Activated CD8-positive, alpha-beta memory T cell treated with anti-CD3 and anti-CD28 coated beads, Interleukin-2, amount 10 ng/mL, durations not matched to agents 7 days and 5 days (primary cell): ENCODE measurements at places on chromosomes 5 and 9.

GRCh38 chr5:78889369-78890140, 95.6 kb downstream of the ARSB start:
- DNase-seq = no peak
- H3K4me3 ChIP-seq = no peak overlapping the region
- peaks cover 27% of the 10 kb centered on the region for H3K27me3 ChIP-seq
- H3K36me3 ChIP-seq = peaks cover 6% of the 10 kb centered on the region
- H3K4me1 ChIP-seq = peaks cover 19% of the 10 kb centered on the region

DNA sequence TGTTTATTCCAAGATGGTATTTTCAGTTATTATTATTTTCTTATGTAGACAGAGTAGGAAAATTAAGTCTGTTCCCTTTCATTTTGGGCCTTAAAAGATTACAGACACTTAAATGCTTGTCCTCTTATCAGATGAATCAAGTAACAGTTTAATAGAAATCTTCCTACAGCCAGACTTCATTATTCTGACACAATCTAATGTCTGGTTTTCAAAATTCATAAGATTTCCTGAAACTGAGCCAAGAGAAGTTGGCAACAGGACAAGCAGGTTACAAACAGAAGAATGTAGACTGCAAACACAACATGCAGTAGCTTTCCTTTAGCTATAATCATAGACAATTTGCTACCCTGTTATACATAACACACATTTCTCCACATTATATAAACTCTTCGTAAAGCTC, 130.5 kb downstream of the FBXL17 start:
- no peak overlapping the region for H3K4me3 ChIP-seq
- no peak overlapping the region for H3K27ac ChIP-seq
- no peaks in the 10 kb centered on the region for H3K4me1 ChIP-seq
- no peak for DNase-seq

DNA sequence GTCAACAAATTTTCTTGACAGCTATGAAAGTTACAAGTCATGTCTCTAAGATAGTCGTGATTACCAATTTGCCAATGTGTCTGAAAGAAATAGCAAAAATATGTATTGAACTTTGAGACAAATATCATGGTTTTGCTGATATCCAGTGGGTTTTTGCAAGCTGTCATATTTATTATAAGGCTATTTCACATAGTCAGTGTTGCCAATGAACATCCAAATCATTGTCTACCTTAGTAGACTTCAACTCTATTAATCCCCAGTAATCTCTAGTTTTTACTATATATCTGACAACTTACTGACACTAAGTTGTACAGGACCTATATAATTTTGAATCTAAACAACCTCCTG, 203.2 kb downstream of the TSSK1B start:
- H3K27me3 ChIP-seq = peaks cover 28% of the 10 kb centered on the region
- no peak overlapping the region for H3K27ac ChIP-seq
- no peaks in the 10 kb centered on the region for H3K4me1 ChIP-seq

- no peaks in the 10 kb centered on the region for H3K36me3 ChIP-seq
- peak overlapping the region; percentile 66 for H3K4me3 ChIP-seq
- peak; percentile 54 for DNase-seq
- no peaks in the 10 kb centered on the region for H3K27me3 ChIP-seq
- peak overlapping the region; percentile 95 for H3K27ac ChIP-seq
Observed at GRCh38 chr5:39211773-39212172, 7.6 kb downstream of the FYB1 start.

GRCh38 chr9:127347831-127348776, 48.9 kb upstream of the SLC2A8 start:
- H3K4me3 ChIP-seq = no peak overlapping the region
- no peaks in the 10 kb centered on the region for H3K36me3 ChIP-seq
- H3K27me3 ChIP-seq = peaks cover 7% of the 10 kb centered on the region
- DNase-seq = no peak

GRCh38 chr9:133960568-133961129, 31.5 kb downstream of the VAV2 start:
- H3K27ac ChIP-seq = no peak overlapping the region
- no peak overlapping the region for H3K4me3 ChIP-seq
- no peaks in the 10 kb centered on the region for H3K36me3 ChIP-seq
- no peaks in the 10 kb centered on the region for H3K27me3 ChIP-seq
- H3K4me1 ChIP-seq = peaks cover 2% of the 10 kb centered on the region

DNA sequence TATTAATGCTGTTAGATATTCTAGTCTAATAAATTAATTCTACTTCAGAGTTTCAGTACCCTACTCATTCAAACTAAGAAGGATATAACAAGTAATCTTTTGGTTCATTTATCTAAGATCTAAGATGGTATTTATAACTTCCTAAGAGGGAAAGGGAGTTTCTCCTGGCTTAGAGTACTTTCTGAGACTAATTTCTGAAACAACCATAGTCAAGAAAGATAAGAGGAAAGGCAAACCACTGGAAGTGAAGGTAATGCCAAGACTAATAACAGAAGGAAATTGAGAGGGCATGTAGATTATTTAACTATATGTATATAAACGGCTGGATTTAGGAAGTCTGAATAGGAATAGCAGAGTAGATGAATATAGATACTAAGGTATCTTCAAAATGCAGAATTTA, 112.4 kb upstream of the ACOT12 start:
- DNase-seq = no peak
- H3K4me3 ChIP-seq = no peak overlapping the region
- no peak overlapping the region for H3K27ac ChIP-seq
- peaks cover 4% of the 10 kb centered on the region for H3K36me3 ChIP-seq
- H3K27me3 ChIP-seq = no peaks in the 10 kb centered on the region
- H3K4me1 ChIP-seq = peaks cover 3% of the 10 kb centered on the region

DNA sequence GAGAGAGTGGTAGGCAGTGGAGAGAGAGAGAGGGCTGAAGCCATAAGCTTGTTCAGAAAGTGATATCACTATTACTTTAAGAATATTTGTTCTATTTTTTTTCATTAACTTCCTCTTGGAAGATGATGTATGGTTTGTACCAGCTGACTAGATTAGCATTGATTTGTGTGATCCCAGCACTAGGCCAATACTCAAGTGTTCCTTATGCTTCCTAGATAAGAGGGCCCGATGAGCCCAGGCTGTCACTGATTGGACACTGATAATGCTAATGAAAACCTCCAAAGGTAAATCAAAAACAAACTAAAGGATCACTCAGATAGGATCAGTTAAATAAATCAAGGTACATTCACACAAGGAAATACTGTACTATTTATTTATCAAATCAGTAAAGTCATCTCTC, 52.7 kb upstream of the OTULINL start:
- no peaks in the 10 kb centered on the region for H3K36me3 ChIP-seq
- H3K4me1 ChIP-seq = no peaks in the 10 kb centered on the region
- no peak overlapping the region for H3K27ac ChIP-seq

DNA sequence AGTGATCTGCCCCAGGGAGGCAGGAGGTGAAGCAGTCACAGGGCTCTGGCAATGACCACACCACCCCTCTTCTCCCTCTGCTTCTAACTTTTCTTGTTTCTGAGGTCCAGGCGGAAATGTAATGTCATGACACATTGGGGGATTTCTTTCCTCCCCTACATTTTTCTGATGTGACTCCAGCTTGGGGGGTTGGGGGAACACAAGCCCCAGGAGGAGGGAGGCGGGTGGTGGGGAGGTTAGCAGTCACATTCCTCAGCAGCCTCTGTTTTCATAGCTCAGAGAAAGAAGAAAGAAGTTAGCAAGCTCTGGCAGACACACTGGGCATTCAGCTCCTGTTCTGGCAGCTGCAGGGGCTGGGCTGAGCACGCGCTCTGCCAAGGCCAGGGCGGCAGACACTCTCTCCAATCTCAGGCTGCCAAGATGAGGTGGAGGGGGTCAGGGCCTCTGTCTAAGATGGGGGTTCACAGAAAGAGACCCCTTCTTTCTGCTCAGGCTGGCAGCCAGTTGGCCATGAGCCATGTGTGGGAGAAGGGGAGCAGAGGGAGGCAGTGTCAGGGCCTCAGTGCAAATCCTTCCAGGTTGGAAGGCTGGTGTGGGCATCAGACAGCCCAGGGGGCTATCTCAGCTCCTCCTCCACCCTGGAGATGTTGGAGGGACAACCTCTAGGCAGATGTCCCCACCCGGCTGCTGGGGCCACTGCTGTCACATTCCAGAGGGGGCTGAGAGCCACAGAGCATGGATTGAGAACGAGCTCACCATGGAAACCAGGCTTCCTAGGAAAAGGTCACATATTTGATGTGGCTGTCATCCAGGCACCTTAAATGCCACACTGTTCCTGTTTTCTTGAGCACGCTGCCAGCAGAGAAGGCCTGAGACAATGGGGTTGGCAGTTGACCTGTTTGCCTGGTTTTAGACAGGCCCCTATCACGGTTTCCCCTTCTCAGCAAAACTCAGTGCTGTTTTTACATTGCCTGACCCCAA, 20.1 kb upstream of the PFDN1 start:
- no peak overlapping the region for H3K27ac ChIP-seq
- peaks cover 2% of the 10 kb centered on the region for H3K4me1 ChIP-seq
- no peak for DNase-seq
- H3K36me3 ChIP-seq = no peaks in the 10 kb centered on the region
- no peak overlapping the region for H3K4me3 ChIP-seq
- peaks cover 6% of the 10 kb centered on the region for H3K27me3 ChIP-seq

GRCh38 chr9:87816036-87816435, 66.6 kb upstream of the SPATA31E1 start:
- H3K27ac ChIP-seq = no peak overlapping the region
- DNase-seq = no peak
- H3K4me1 ChIP-seq = peaks cover 6% of the 10 kb centered on the region

GRCh38 chr9:29928072-29928471, 2354.8 kb upstream of the C9orf72 start:
- no peak overlapping the region for H3K4me3 ChIP-seq
- no peak overlapping the region for H3K27ac ChIP-seq
- no peaks in the 10 kb centered on the region for H3K36me3 ChIP-seq
- no peak for DNase-seq

GRCh38 chr9:94911986-94912635, 185.6 kb downstream of the AOPEP start:
- no peak overlapping the region for H3K4me3 ChIP-seq
- H3K36me3 ChIP-seq = peaks cover 2% of the 10 kb centered on the region
- H3K4me1 ChIP-seq = peaks cover 4% of the 10 kb centered on the region
- peak; percentile 12 for DNase-seq
- no peak overlapping the region for H3K27ac ChIP-seq
- H3K27me3 ChIP-seq = no peaks in the 10 kb centered on the region

- no peak overlapping the region for H3K4me3 ChIP-seq
- no peaks in the 10 kb centered on the region for H3K27me3 ChIP-seq
- no peak for DNase-seq
- no peak overlapping the region for H3K27ac ChIP-seq
- H3K4me1 ChIP-seq = no peaks in the 10 kb centered on the region
- no peaks in the 10 kb centered on the region for H3K36me3 ChIP-seq
Observed at GRCh38 chr9:135151757-135152613, 64.5 kb downstream of the OLFM1 start.

DNA sequence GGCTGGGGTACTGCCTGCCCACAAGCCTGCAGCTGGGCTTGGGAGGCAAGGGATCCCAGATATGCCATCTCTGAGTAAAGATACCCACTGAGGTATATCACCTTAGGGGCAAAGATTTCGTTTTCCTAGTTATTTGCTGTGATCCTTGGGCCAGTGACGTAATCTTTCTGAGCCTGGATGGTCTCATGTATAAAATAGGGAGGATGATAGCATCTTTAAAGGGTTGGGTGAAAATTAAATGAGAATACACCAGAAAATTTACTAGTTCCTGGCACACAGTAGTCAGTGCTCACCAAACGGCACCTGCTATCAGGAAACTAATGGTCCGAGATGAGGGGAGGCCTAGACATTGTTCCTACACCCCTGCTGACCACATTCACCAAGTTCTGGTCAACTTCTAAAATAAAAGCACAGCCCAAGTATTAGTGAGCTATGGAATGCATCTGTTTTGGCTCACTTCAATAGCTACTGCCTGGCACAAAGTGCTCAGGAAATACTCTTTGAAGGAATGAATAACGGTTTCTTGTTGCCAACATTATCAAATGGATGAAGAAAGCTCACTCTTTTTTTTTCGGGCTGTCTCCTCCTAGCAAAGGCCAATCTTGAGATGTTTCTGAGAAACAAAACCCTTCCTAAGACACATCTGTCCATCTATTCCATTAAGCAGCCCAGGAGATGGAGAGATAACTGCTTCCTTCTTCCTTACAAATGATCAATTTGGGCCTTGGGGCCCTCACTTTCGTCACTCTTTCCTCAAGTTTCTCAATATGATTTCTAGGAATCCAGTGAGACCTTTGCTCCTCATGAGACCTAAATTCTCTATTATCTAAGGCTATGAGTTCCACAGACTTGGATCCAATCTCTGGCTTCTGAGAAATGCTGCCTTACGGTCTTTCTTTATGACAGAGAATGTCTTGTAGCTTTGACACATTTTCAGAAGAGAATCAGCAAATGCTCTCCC, 98.2 kb downstream of the DPYSL3 start:
- H3K27ac ChIP-seq = no peak overlapping the region
- no peak for DNase-seq
- H3K4me3 ChIP-seq = no peak overlapping the region
- H3K4me1 ChIP-seq = no peaks in the 10 kb centered on the region
- no peaks in the 10 kb centered on the region for H3K27me3 ChIP-seq
- no peaks in the 10 kb centered on the region for H3K36me3 ChIP-seq

DNA sequence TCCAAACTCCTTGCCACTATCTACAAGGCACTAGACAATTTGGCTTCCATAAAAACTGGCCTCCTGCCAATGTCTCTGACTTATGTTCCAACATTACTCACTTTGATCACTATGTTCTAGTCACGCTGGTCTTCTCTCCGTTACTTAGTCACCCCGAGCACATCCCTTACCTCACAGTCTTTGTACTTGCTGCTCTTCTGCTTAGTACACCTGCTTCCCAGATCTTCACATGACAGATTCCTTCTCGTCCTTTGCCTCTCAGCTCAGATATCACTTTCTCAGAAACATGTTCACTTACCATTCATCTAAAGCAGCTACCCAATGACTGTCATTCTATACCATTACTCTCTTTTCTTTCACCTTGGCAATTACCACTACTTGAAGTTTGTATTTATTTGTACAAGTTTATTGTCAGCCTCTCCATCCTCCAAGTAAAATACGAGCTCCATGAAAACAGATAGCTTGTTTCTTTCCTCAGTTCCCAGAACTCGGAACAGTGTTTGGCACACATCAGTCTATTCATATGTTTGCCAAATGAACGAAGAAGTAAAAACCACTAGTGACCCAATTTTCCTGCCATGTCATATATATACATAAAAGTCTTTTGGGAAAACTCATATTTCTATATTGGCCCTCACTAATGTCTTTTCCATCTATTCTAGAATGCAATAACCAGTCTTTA, 5.9 kb upstream of the SLC22A5 start:
- H3K4me1 ChIP-seq = no peaks in the 10 kb centered on the region
- no peaks in the 10 kb centered on the region for H3K36me3 ChIP-seq
- no peaks in the 10 kb centered on the region for H3K27me3 ChIP-seq
- H3K4me3 ChIP-seq = no peak overlapping the region

- no peaks in the 10 kb centered on the region for H3K27me3 ChIP-seq
- DNase-seq = no peak
- peaks cover 5% of the 10 kb centered on the region for H3K4me1 ChIP-seq
- peak overlapping the region; percentile 35 for H3K27ac ChIP-seq
- H3K36me3 ChIP-seq = no peaks in the 10 kb centered on the region
Observed at GRCh38 chr9:92507005-92507404, 24.7 kb upstream of the ASPN start.

- no peaks in the 10 kb centered on the region for H3K27me3 ChIP-seq
- DNase-seq = no peak
- H3K27ac ChIP-seq = no peak overlapping the region
- no peaks in the 10 kb centered on the region for H3K4me1 ChIP-seq
Observed at GRCh38 chr5:17398431-17398830, 99.6 kb upstream of the TAF11L2 start.

GRCh38 chr9:6096821-6097220, 81.4 kb upstream of the RANBP6 start:
- H3K4me3 ChIP-seq = no peak overlapping the region
- peaks cover 18% of the 10 kb centered on the region for H3K27me3 ChIP-seq
- no peak for DNase-seq

GRCh38 chr5:177142778-177143177, 9.2 kb downstream of the NSD1 start:
- no peak overlapping the region for H3K4me3 ChIP-seq
- peaks cover 57% of the 10 kb centered on the region for H3K36me3 ChIP-seq
- peaks cover 30% of the 10 kb centered on the region for H3K4me1 ChIP-seq
- no peak overlapping the region for H3K27ac ChIP-seq
